ENCODE measurements at places on chromosomes 3 and 15. TPM values are rescaled to one million over a fixed set of nuclear protein-coding genes. Genes with fewer than 3 reads are reported as not detected.

- DNase-seq: no peak
These were observed 6.3 kb downstream of the CAV3 start for GRCh38 chr3:8739757-8740504.

- DNase-seq: no peak
These were observed 157.8 kb downstream of the NSMCE3 start for GRCh38 chr15:29111705-29112281.

DNA sequence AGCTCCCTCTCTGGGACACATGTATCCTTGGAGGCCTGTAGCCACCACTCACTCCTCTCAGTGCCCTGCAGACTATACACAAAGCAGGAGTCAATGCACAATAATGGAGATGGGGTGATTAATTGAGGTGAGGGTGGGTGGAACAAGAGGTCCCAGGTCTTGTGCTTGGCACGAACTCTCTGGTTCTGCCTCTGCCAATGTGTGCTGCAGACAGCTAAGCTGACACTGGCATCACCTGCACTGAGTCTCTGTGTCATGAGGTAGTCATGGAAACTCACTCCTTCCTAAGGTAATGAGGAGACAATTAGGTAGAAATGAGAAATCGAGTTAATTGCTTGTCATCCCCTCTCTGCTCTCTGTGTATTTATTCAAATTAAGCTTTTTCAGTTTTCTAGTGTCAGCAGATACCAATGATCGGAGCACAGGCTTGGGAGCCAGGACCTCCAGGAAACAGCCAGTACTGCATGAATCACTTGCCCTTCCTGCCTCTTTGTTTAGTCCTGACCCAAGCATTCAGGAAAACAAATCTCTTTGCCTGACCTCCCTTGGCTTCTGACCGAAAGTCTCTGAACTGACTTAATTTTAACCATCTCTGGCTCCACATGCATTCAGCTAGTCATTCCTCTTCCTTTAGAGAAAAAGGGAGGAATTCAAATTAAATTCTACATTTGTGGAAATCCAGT lies 56.7 kb downstream of the DRD3 start:
- DNase-seq: no peak

CYP8B1 gene
- polyA plus RNA-seq: 0.23 TPM

All from left renal pelvis (tissue), 4 donors.